ENCODE measurements at places on chromosomes 3 and 15.

DNA sequence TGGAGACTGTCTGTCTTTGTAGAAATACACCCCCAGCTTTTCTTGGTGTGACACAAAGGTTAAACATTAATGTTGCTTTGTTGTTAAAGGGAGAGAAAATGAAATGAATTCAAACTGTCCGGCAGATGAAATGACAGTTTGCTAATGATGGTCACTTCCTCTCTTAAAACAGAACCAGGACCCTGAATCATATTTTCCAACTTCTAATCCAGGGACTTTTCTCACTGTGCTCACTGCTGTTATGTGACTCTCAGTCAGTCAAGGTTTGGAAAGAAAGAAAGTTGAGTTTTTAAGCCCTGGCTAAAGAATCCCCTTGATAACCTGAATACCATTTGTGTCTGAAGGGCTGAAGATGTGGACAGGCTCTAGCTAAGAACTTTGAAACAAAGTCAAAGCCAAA, 215.8 kb downstream of the AGBL1 start:
- DNase-seq: no peak

DNA sequence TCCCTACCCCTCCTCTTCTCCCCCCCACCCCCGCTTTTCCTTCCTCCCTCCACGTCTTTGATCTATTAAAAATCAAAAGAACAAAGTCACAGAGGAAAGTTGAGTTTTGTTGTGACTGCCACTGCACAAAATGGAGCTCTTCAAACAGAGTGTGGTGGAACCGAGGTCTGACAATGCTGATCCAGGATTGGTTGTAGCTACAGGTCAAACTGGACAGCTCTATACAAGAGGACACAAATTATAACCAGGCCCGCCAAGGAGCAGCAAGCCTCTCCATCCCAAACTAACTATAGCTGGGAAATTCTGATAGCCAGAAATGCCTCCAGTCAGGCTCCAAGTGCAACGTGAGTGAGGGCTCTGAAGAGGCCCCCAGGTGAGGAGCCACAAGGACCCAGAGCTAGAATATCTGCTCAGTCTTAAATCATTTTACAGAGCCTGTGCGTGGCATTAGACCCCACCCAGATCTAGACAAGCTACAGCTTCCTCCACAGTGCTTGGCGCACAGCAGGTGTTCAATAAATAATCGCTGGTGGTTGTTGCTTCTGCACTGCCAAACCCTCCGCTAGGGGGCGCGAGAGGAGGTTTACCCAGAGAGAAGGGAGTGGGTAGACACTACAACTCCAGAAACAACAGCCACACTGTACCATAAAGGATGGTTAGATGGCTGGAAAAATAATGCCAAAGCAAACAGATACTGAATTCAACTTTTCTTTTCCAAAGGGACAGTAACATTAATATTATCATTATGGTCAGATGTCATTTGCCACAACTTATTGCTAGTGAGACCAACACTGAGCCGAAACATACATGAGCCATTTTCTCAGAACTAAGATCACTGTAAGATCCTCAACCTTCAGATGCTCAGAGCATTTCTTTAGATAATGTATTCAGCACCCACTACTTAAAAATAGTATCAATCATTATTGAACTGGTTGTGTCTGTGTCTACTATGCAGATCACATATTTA, 44.6 kb downstream of the ZIC4 start:
- peak; percentile 61 for DNase-seq

- no peak for DNase-seq
Observed at GRCh38 chr3:73452729-73453128, 172.0 kb downstream of the PDZRN3 start.

DNA sequence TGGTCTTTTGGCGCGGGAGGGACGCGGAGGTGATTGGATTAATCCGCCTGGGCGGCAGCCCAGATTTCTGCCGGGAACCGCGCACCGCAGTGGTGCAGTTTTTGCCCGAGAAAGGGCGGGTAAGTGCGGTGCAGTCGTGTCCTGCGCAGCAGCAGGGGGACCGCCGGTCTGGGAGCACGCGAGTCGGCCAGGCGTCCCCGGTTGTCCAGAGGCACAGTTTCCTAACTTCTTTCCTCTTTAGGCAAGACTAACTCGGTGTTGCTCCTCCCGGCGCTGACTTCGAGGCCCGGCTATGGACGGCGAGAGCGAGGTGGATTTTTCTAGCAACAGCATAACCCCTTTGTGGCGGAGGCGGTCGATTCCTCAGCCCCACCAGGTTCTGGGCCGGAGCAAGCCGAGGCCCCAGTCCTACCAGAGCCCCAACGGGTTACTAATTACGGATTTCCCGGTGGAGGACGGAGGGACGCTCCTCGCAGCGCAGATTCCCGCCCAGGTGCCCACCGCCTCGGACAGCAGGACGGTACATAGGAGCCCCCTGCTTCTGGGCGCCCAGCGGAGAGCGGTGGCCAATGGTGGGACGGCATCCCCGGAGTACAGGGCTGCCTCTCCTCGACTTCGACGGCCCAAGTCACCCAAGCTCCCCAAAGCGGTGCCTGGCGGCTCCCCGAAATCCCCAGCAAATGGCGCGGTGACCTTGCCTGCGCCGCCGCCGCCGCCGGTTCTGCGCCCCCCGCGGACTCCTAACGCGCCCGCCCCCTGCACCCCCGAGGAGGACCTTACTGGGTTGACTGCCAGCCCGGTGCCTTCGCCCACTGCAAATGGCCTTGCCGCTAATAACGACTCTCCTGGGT, 736 bp downstream of the ARHGEF26 start:
- peak; percentile 8 for DNase-seq

- DNase-seq: no peak
Observed at GRCh38 chr15:78205856-78206255, 28.5 kb downstream of the ACSBG1 start.

GRCh38 chr3:66138336-66139313, 82.2 kb upstream of the SLC25A26 start:
- DNase-seq: peak; percentile 21

All from Jurkat, Clone E6-1 (cell line).